Renal cortical epithelial cell (primary cell): ENCODE measurements at places on chromosomes 7 and 10.

DNA sequence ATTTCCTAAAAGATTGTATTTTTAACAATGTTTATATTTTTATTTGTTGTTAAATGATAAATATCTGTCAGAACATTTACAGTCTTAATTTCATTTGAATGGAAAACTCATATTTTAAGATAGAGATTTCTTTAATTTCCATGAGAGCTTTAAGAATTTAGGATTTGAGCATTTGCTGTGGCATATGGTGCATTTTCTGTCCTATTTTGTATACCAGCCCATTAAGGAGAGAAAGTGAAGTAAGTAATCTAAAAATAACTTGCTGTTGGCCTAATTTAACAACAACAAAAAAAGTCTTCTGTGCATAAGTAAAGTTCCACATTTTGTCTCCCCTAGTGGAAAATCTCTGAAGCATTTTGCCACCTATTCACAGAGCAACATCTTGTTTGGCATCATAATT, 190.9 kb upstream of the PPP1R3A start:
- no peak for DNase-seq

DNA sequence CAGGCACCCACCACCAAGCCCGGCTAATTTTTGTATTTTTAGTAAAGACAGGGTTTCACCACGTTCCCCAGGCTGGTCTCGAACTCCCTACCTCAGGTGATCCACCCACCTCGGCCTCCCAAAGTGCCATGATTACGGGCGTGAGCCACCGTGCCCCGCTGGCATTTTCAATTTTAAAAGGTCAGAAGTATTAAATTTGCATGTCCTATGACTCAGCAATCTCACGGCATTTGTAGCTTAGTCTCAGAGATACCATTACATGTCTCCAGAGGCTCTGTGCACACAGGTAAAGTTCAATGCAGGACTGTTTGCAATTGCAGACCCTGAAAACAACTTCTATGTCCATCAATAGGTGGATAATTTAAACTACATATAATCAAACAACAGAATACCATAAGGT, 99.2 kb downstream of the DLG5 start:
- DNase-seq, result no peak

DNA sequence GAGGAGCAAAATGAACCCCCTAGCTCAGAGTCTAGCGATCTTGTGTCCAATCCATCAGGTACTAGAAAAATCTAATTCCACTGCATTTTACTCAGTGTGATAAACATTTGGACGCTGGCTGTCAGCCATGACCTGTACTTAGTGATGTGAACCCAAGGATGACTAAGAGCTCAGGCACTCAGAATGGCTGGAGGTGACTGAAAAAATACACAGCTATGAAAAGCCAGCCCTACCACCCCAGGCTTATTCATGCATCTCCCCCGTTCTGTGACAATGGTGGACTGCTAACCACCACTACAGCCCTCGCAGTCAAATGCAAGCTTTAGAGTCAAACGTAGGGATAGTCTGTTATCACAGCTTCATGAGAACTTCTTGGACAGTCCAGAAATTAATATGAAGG, 14.9 kb downstream of the AFAP1L2 start:
- peak; percentile 96 for DNase-seq

DNA sequence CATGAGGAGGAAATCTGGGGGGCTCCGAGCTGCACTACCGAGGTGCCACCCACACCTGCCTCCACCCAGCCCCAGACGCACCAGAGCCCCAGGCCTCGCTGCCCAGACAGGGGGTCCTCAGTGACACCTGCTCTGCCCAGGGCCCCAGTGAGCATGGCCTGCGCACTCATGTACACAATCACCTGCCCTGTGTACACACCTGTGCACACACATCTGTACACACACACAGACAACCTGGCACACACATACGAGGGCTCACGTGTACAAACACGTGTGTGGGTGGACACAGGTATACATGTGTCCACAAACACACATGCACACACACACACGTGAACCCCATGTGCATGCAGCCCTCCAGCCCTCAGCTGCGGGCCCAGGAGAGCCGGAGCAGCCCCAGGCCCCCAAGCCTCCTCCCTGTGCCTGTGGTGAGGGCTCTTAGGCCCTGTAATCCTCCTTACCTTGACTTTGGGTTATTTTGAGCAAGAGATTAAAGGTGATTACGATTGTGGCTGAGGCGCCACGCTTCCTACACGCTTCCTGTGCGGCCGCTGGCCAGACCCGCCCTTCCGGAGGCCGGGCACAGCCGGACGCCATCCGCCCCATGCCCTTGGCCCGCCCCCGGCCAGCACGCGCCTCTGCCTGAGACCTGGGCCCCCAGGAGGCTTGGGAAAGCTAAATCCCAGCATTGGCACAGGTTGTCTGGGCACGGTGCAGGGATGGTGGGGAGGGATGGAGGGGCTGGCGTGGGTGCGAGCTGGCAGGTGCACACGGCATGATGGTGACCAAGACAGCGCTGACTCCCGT, 71.9 kb downstream of the ELFN1 start:
- DNase-seq, result no peak

GRCh38 chr7:139735466-139735865, 42.3 kb downstream of the HIPK2 start:
- DNase-seq, result no peak

DNA sequence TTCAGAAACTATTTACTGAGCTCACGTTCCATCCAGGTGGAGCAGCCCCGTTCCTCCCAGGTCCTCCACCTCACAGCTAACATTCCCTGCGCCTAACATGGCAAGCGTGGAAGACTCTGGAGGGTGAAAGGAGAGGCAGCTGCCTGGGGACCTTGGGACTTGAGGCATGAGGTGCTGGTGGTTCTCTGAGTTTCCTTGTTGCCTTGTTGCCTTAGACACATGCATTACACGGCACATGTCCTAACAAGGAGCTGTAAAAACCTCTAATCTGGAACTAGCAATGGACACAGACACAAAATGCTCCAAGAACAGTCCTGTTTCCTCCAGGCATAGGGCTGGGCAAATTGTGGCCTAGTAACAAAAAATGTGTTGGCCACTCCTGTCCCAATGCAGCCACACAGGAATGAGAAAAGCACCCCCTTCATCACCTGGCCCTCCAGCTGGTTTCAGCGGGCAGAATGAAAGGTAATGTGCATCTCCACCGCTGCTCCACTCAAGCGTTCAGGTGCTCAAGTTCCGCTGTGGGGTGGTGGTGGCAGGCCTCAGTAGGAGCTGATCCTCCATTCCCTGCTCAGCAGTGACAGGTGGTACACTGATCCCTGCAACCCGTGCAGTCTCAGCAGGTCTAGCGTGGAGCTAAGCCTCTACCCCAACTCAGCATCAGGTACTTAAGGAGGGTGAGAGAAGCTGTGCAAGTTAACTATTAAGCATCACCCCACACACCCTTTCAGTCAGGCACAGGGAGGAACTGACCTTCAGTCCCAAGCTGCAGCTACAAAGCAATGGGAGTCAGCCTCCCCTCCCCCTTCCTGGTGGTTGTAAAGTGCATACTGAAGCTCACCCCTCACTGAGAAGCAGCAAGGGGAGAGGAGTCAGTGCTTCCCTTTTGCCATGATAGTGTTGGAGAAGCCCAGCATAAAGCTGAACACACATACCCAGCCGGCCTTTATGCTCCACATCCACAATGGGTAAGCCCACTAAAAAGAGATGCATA, 382.8 kb downstream of the SDK1 start:
- DNase-seq, result no peak

DNA sequence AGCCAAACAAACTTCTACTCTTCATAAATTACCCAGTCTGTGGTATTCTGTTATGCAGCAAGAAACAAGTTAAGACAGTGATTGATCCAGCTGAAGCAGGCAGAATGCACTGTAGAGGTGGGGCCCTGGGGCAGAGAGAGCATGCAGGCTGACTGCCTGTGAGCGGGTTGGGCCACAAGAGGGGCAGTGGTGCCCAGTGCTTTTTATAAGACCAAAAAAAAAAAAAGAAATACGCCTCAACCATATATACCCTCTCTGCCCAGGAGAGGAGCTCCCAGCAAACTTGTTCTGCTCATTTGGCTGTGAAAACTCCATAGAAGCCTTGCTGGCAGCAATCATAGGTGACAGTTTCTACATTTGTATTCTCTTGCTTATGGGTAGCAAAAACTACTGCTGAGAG, 104.7 kb downstream of the SORBS1 start:
- peak; percentile 49 for DNase-seq

DNA sequence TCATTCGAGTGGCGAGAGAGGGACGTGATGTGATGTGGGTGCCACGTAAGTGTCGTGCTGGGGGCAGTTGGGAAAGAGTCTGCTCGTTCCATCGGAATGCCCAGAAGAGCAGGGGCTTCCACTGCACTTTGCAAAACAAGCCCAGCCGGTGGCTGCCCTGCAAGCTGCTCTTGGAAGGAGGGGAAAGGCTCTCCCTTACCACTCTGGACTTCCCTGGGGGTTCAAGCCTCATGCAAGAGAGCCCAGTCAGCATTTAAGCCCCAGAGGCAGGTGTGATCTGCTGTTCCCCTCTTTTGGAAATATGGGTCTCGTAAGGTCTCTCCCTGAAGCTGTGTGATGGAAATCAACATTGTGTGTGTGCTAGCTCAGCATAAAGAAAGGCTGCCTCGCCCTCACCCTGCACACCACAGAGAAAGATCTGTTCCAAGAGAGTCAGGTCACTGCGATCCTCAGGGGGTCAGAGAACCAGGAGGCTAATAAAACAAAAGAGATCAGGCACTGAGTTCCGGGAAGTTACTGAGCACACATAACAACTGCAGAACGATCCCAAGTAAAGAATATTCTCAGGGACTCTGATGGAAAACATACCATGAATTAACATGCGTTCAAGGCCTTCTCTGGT, 212.5 kb downstream of the ADAM12 start:
- no peak for DNase-seq

- no peak for DNase-seq
These were observed 486.1 kb downstream of the SEMA3D start for GRCh38 chr7:84700563-84701370.

DNA sequence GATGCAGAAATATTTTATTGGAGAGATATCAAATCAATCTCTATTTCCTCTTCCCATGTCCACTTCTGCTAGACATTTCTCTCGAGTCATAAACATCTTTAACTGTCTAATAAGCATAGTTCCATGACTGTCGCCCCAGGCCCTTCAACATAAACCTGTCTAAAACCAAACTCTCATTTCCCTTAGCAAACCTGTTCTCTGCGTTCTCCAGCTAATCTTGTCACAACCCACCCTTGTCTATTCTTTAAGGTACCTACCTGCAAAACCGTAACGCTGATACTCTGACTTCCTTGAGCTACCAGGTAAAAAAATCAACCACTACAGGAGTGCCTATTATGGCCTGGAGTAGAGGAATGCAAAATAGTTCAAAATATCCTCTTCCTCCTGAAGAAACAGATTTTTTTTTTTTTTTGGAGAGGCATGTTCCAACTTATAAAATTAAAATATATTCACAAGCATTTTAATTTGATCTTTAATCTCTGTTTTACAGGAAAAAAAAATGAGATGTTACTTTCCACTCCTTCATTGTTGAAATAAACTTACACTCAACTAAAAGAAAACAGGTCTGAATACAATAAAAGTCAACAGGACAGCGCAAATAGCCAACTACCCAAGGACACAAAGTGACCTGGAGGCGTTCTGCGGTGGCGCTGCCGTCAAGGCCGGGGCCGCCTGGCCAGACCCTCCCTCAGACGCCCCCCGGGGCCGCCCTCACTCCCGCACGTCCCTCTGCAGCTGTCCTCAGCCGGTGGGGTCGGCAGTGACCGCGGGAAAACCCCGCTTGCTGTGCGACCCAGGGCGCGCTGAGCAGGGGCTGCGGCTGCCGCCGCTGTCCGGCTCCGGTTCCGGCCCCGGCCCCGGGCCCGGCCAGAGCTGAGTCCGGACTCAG, 765 bp downstream of the SLC25A40 start:
- DNase-seq, result no peak

- no peak for DNase-seq
These were observed 4.3 kb downstream of the TMEM273 start for GRCh38 chr10:49183596-49184542.

DNA sequence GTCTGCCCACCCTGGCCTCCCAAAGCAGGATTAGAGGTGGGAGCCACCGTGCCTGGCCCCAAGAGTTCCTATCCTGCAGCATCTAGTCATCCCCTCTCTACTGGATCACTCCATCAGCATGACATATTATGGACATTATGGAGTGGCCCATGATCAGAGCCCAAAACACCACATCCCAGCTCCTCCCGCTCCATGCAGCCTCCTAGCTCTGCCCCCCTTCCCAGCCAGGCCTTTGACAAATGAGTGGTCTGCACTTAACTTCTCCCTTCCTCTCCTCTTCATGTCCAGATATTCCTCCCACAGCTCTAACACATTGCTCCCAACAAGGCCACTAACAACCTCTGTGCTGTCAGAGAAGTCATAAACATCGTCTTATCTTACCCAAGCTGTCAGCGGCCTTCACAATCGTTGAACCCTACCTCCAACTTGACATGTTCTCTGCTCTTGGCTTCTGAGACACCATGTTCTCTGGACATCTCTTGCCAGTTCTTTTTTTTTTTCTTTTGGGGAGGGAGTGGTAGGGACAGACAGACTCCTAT, 187.6 kb downstream of the NSUN6 start:
- DNase-seq, result no peak

GRCh38 chr7:17696422-17696821, 243.9 kb downstream of the SNX13 start:
- no peak for DNase-seq

DNA sequence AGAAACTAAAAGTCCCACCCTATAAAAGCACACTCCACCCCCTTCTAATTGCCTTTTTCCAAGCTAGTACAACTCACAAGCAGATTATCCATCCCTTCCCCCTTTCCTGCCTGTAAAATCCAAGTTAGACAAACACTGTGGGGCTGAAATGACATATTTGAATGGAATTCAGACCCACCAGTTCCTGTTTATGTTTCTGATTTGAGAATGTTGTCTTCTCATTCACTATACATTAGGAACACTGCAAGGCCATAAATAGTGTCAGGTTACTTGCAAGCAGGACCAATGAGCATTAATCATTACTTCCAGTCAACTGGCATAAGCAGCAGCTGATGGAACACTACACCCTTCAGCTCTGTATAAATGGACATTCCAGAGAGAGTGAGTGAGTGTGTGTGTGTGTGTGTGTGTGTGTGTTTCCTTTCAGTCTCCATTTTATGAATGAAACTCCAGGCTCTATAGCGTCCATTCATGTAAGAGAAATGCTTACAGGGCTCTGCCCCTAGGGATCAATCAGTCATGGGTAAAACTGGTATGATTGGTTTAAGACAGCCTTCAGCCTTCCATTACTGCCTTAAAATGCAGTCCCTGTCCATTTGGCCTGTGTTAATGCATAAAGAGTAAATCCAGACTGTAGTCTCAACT, 69.3 kb downstream of the ETV1 start:
- peak; percentile 100 for DNase-seq

- DNase-seq, result no peak
These were observed 278.3 kb downstream of the KIF20B start for GRCh38 chr10:89979726-89980125.

GRCh38 chr10:24209946-24210491, 1.1 kb downstream of the KIAA1217 start:
- DNase-seq, result peak; percentile 89

- DNase-seq, result peak; percentile 45
These were observed 11.3 kb upstream of the INMT start for GRCh38 chr7:30740417-30741181.

GRCh38 chr10:132463333-132464255, 66.6 kb downstream of the PWWP2B start:
- no peak for DNase-seq

GRCh38 chr7:157253850-157254249, 83.0 kb upstream of the DNAJB6 start:
- DNase-seq, result no peak

- no peak for DNase-seq
These were observed 131.4 kb downstream of the TCERG1L start for GRCh38 chr10:131180086-131180485.
